ENCODE measurements at places on chromosomes 3 and 15.

DNA sequence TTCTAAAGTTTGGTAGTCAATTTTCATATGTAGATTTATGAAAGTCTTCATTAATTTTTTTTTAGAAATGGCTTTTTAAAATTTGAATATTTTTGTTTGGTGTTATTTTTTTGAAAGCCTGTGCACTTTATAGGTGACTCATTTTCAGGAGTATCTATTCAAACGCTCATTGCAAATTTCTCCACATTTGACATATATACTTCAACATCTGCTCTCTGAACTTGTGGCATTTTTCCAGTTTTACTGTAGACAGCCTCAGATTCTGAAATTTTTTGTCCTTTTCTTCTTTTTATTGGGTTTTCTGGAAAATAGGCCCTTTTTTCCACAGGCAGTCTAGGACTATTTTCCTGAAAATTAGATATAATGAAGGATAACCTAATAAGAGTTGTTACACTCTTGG is 396.6 kb downstream of the RBMS3 start:
- DNase-seq = no peak

DNA sequence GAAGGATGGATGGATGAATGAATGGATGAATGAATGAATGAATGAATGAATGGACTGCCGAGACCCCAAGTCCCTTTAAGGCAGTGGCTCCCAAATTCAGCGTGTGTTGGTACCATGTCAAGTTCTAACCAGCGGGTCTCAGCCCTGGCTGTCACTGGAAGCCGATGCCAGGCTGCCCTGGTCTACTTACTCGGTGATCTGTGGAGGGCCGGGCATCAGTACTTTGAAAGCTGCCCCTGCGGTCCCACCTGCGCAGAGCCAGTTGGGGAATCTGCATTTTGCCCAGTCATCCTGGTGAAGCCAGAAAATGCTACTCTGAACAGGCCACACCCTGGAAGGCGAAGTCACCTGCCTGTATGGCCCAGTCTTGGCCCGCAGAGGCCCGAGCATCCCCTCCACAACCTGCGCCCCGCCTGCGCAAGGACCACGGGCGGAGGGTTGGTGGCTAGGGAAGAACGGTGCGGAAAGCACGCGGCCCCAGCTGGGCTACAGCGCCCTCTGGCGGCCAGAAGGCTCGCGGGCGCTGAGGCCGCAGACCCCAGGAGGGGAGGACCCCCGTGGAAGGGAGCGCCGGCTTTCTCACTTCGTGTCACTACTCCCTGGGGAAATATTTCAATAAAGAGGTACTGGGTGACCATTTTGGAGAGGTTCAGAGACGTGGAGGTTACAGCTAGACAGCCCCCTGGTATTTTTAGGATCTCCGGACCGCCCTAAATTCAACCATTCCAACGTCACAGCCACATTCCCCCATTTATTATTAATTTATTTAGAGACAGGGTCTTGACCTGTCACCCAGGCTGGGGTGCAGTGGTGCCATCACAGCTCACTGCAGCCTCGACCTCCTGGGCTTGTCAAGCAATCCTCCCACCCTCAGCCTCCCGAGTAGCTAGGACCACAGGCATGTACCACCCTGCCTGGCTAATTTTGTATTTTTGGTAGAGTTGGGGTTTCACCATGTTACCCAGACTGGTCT is 34.9 kb downstream of the PRKCD start:
- peak; percentile 82 for DNase-seq

DNA sequence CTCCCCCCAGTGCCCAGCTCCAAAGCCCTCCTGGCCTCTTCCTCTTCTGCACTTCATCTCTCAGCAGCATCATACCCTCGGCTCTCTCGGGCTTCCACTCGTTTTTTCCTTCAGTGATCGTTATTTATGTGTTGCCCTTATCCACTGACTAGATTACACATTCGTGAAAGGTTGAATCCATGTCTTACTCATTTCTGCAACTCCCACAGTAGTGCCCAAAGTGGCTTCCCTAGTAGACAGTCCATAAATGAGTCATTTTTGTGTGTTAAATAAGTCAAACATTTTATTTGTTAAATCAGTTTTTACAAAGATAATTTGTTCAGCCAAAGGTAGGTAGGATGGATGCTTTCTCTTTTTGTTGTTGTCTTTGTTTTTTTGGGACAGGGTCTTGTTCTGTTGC is 87.4 kb downstream of the CRTC3 start:
- DNase-seq = no peak

DNA sequence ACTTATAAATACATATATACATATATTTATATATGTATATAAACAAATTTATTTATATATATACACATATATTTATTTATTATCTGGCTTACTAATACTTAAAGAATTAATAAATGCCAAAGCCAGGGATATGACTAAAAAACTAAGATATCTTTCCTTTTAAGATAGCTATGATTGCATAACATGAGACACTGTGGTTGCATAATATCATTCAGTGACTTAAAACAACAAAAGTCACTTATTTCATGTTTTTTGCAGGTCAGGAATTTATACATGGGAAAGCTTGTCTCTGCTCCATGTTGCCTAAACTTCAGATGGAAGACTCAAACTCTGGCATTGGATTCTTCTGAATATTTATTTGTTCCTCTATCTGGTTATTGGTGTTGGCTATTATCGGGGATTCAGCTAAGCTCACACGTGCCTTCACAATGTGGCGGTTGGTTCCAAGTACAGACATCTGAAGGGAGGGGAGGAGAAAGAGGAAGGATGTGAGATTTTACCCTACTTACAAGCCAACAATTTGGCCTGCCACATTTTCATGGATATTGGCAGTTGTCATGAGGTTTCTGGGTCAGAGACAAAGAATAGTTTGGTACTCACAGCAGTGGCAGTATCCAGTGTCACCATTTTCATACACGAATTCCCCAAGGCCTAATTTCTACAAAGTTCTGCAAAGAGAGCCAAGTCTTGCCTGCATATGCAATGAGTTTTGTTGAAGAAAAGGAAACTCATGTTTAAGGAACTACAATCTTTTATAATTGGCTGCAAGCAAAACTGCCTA is 381.6 kb downstream of the EPHA3 start:
- DNase-seq = no peak

DNA sequence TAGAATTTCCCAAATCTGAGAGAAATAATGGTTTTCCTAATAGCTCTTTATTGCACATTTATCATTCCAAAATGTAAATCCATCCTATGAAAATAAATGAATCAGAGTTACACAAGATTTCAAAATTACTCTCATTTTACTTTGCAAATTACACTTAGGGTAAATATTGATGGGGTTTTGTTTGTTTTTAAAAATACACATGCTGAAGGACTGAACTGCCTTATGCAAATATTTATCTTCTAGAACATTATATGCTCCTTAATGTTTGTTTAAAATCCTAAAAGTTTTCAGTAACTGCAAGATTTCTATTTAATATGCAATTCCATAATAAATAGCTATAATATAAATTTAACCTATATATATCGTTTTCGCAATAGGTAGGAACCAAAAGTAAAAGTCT is 38.2 kb downstream of the FOXP1 start:
- DNase-seq = no peak

- DNase-seq = no peak
Observed at GRCh38 chr15:74763416-74763815, 14.8 kb downstream of the CYP1A2 start.

- DNase-seq = no peak
Observed at GRCh38 chr3:99066863-99067262, 165.4 kb upstream of the DCBLD2 start.

- DNase-seq = no peak
Observed at GRCh38 chr3:162632672-162633071, 1136.1 kb downstream of the OTOL1 start.

DNA sequence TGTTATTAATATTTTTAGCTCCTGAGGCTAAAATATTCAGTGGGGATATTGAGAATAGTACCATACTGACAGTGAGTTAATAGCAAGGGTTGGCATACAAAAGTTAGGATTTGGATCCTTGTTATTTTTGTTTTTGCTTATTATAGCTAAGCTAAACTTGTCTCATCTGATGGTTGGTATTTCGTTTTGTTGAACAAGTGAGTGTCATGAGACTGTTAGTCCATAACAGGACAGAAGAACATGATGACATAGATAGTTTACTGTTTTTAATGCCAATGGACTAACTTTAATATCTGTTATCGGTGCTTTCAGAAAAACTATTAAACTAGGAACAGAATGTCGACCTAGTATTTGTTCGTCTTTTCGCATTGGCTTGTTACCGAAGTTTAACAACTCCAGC is 48.5 kb downstream of the GPR171 start:
- DNase-seq = no peak

DNA sequence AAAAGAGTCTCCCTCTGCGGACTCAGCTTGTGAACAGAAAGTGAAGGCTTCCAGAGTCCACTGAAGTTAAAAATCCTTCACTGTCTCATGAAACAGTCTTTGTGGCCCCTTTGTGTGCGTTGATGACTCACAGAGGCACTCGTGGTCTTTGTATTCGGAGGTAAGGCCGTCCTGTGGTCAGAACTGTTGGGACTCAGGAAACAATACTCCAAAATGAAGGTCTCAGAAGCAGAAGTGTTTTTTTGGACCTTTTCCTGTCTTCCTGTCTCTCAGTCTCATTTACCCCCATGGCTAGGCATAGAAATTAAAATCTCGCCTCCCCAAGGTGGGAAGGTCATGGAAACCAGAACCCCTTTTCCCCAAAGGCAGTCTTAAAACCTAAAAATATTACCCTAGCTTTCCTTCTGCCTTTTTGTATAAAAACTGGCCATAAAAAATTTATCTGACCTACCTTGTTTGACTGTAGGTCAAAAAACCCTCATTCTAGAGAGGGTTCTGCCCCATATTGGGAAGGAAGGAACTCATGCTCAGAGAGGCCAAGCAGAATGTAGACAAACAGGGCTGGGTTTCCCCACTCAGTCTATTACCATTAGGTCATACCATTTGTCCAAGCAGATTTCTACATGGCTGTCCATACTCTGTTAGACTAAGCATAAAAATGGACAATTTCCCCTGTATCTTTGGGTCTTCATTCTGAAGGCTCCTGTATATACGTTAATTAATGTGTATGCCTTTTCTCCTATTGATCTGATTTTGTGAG is 19.1 kb upstream of the EPB42 start:
- no peak for DNase-seq

DNA sequence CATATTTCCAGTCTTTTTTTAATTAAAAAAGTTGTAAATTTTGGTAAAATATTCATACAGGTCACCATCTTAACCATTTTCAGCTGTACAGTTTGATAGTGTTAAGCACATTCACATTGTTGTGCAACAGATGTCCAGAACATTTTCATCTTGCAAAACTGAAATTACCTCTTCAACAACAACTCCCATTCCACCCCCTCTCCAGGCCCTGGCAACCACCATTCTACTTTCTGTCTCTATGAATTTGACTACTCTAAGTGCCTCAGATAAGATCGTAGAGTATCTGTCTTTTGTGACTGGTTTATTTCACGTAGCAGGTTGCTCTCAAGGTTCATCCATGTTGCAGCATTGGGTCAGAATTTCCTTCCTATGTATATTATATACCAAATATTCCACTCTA is 76.0 kb downstream of the SLCO3A1 start:
- DNase-seq = no peak

DNA sequence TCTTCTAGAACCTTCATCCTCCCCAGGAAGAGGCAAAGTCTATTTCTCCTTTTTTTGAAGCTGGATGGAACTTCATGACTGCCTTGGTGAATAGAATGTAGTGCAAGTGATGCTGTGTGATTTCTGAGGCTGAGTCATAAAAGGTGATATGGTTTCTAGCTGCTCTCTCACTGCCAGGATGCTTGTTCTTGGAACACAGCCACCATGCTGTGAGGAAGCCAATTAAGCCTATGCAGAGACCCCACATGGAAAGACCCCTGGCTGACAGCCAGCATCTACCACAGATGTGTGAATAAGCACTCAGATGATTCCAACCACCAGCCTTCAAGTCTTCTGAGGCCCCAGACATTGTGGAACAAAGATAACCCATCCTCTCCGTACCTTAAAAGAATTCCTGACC is 57.0 kb downstream of the ISL2 start:
- DNase-seq = no peak

DNA sequence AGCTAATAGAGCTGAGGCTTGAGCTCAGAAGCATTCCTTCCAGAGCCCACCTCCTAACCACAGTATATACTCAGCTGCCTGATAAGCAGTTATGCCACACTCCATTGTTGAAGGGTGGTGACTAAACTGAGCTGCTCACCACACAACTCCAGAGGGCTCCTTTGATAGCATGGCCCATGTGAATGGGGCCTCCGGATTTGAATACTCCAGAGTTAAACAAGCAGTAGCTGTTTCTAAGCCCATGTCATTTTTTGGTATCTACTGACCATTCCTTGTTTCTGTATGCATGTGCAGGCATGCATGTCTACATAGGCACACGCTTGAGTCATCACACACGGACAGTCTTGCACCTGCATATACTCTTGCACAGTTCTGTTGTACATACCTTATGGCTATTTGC is 28.9 kb downstream of the IGSF10 start:
- no peak for DNase-seq

DNA sequence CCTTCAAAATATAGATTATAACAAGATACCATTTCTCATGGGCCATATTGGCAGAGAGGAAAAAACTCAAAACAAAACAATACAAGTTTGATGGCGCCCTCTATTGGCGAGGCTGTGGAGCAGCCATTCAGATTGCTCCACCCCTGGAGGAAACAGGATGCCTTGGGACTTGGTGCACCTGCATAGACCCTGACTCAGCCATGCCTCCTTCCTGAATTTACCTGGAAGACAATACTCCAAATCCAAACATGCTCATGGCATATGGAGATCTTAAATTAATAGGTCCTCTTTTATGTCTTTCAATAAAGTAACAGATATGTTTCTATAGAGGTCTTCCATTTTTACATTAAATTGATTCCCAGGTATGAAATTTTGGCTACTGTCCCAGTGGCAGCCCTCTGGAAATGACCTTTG is 90.0 kb downstream of the APBA2 start:
- no peak for DNase-seq

GRCh38 chr3:168881804-168882203 is 781.7 kb downstream of the MECOM start:
- DNase-seq = no peak

DNA sequence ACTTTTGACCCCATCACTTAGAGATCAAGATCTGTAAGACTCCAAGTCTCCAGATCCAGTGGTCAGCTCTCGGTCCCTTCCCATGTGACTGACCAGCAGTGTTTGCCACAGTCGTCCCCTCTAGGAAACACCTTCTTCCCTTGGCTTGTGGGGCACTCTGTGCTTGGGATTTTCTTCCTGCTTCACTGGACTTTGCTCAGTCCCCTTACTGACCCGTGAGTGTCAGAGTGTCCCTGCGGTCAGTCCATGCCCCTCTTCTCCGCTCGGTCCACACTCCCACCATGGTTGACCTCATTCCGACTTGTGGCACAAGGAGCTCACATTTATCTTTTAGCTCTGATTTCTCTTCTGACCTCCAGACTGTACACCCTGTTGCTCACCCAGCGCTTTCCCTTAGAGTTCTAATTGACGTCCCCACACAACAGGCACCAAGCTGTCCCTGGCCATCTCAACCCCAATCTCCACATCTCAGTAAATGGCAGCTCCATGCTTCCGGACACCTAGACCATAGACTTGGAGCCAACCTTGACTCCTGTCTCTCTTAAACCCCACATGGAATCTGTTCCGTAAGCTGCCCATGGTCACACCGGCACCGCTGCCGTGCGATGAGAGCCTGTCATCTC is 67.9 kb downstream of the APBA2 start:
- no peak for DNase-seq
